ENCODE measurements at places on chromosomes 3 and 15. TPM values are rescaled to one million over a fixed set of nuclear protein-coding genes. Genes with fewer than 3 reads are reported as not detected.
A peak's percentile ranks its signal among the peaks of the same experiment; 100 is the strongest.

GRCh38 chr3:137083332-137083731, 125.5 kb downstream of the IL20RB start:
- no peak for DNase-seq

DNA sequence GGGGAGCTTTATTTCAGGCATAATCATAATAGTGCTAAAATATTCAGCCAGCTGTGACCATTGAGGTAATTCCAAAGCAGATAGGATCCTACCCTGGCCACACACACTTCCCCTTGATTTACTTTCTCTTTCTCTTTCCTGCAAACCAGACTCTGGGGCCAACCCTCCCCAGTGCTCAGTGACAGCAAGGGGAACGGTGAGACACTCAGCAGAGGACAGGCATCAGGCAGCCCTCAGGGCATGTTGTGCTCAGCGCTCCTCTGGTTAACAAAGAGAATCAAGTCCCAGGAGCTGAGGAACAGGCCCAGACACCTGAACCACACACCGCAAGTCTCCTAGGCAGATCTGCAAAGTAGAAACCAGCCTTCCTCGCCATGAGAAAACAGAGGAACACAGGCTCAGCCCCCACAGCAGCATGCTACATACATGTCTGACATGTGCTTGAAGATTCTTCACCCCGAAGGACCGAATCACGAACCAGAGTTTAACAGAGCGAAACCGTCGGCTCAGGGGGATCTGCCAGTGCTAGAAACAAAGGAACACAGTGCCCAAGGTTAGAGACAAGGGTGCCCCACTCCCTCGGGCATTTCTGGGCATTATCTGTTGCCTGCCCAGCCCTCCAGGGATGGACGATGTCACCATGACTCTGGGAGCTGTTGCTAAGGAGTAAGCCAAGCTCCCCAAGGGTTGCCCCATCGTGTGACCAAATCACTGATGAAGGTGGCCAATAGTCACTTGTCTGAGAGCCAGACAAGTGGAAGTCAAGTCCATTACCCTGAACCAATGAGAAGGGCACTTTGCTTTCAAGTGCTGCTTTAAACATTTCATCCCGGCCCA, 17.5 kb downstream of the HDC start:
- no peak for DNase-seq

- DNase-seq, result peak; percentile 37
Observed at GRCh38 chr3:192422997-192423342, 304.4 kb downstream of the FGF12 start.

- DNase-seq, result no peak
Observed at GRCh38 chr15:41307679-41308078, 24.7 kb downstream of the OIP5 start.

- DNase-seq, result no peak
Observed at GRCh38 chr3:85605066-85605465, 646.3 kb downstream of the CADM2 start.

- DNase-seq, result no peak
Observed at GRCh38 chr3:164460851-164461250, 617.4 kb downstream of the SI start.

GRCh38 chr3:18786650-18787323, 361.5 kb upstream of the KCNH8 start:
- DNase-seq, result no peak

GRCh38 chr15:100905850-100906249, 13.3 kb upstream of the LRRK1 start:
- DNase-seq, result peak; percentile 35

- no peak for DNase-seq
Observed at GRCh38 chr15:78072080-78072892, 5.2 kb downstream of the TBC1D2B start.

DNA sequence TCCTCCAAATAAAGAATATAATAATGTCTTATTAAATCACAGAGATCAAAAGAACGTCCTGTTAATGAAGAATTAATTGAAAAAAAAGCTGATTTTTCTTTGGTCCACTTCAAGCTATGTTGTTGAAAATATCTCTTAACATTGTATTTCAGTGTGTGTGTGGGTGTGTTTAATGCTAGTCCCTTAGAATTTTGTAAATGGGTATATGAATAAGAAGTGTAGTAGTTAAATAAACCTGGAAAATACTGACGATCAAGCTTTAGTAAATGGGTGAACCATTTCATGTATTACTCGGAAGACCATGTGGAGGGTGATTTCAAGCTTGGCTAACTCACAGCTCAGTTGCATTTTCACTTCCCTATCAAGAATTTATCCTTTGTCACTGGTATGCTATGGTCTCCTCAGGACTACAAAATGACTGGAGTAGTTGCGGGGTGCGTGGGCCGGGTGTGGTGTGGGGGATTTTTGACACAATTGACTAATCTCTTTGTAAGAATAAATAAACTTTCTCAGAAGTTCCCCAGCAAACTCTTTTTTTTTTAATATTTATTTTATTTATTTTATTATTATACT, 586.4 kb downstream of the GRM7 start:
- DNase-seq, result no peak

DNA sequence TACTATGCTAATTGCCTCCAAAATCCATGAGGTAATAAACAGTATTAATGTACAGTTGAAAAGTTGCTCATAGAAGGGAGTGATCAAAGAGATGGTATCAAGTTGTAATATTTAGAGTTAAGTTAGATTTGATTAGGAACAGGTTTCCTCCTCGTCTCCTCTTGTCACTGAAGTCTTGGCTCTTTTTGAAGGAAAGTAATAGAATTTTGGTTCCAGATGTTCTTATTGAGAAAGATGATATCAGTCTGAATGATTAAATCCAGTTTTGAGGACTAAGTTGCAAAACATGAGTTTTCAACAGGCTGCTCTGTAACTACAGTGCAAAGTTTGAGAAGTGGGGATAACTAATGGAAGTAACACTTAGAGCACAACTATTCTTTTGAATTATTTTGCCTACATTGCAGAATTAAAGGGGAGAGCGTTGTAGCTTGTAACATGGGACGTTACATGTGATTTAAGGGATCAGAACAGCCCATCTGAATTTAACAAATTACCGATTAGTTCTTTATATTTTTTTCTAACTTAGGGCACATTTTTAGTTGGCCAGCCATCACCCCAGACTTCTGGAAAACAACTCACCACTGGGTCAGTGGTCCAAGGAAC, 48.3 kb downstream of the MAP6D1 start:
- DNase-seq, result no peak

GRCh38 chr15:42719043-42719442, 17.9 kb downstream of the CDAN1 start:
- no peak for DNase-seq

GRCh38 chr3:169700195-169700594, 36.7 kb upstream of the MECOM start:
- DNase-seq, result no peak

- DNase-seq, result no peak
Observed at GRCh38 chr3:69164296-69164695, 41.9 kb upstream of the LMOD3 start.

Gene DNAH1
- total RNA-seq, result 0.35 TPM

Gene RHCG
- total RNA-seq, result not detected

Gene ATP13A5
- not detected for total RNA-seq

Gene TNFAIP8L3
- 0.54 TPM for total RNA-seq

Gene GRM7
- not detected for total RNA-seq

Gene MUC4
- 1.3 TPM for total RNA-seq
